Upper lobe of right lung (tissue), 1 donor: ENCODE measurements at places on chromosomes 1 and 21. TPM values are rescaled to one million over a fixed set of nuclear protein-coding genes. Genes with fewer than 3 reads are reported as not detected.

- H3K36me3 ChIP-seq: no peaks in the 10 kb centered on the region
- DNase-seq: no peak
- peaks cover 3% of the 10 kb centered on the region for H3K4me1 ChIP-seq
- no peak overlapping the region for H3K27ac ChIP-seq
- H3K27me3 ChIP-seq: no peaks in the 10 kb centered on the region
Measured at GRCh38 chr1:205656236-205656635, 24.1 kb downstream of the SLC45A3 start.

DNA sequence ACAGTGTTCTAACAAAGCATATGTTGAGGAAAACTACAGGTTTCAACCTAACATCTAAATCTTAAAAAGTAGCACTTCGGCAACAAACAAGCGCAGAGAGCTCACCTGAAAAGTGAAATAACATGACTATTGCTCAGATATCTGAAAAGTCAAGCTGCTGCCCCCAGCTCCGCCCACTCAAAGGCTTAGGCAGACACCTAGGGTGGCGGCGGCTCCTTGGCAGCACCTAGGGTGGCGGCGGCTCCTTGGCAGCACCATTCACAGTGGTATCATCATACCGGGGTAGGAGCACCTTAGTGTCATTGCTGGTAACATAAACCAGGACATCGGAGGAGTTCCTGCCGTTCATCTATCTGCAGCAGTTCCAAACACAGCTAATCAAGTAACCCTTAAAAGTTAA, 4.2 kb upstream of the S100A12 start:
- H3K4me1 ChIP-seq: no peaks in the 10 kb centered on the region
- H3K27ac ChIP-seq: no peak overlapping the region
- DNase-seq: no peak
- no peaks in the 10 kb centered on the region for H3K36me3 ChIP-seq

DNA sequence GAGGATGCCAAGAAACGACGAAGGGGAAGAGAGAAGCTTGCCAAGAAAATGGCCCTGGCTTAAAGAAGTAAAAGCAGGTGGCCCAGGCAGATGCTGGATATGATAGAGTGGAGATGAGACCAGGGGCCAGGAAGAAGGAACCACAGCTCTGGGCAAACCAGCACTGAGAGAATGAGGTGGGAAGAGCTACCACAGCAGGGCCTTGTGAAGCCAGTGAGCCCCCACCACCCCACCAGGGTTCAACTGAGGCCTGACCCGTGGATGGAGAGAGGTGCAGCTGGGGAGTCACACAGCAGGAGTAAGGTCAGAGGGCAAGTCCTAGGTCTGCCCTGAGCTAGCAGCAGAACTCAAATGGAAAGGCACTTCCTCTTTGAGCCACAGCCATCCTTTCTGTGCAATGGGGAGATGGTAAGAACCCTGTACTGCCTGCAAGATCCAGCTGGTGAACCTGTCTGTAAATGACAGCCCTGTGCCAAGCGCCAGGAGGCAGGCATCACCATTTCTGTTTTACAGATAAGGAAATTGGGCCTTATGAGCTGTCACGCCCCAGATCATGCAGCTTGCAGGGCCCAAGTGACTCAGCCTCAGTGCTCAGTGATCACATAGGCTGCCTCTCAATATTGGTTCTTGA, 8.5 kb downstream of the SH3BGRL3 start:
- peaks cover 73% of the 10 kb centered on the region for H3K4me1 ChIP-seq
- DNase-seq: no peak
- H3K36me3 ChIP-seq: no peaks in the 10 kb centered on the region
- no peaks in the 10 kb centered on the region for H3K27me3 ChIP-seq
- H3K4me3 ChIP-seq: no peak overlapping the region

DNA sequence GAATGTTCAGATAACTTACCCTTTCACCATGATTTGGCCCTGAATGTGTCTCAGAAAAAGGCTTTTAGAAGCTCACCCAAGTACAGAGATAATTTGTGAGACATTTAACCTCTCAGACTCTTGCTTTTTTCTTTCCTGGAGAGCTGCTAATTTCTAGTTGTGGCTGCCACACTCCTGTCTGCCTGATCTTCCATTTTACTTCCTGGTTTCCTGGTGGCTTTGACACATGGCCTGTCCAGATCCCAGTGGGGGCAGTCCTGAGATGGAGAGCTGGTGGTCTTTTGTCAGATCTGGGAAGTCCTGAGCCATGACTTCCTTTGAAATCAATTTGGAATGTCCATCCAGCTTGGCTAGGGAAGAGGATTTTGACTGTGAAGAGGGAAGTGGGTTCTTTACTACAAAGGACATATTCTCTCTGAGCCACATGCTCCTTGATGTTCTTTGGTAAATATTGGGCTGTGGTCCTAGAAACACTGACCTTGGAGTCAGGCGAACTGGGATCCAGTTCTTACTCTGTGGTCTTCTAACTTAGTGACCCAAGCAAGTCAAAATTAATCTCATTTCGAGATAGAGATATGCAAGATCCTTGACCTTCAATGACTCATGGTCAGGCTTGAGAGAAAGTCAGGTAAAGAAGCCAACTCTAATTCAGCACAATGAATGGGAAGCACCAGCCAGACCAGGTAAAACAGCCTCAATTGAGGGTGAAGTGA, 78.0 kb upstream of the HSD17B7 start:
- peaks cover 46% of the 10 kb centered on the region for H3K4me1 ChIP-seq
- H3K27me3 ChIP-seq: no peaks in the 10 kb centered on the region
- no peaks in the 10 kb centered on the region for H3K36me3 ChIP-seq
- H3K4me3 ChIP-seq: no peak overlapping the region

- no peak for DNase-seq
- no peaks in the 10 kb centered on the region for H3K27me3 ChIP-seq
- no peak overlapping the region for H3K4me3 ChIP-seq
- no peaks in the 10 kb centered on the region for H3K4me1 ChIP-seq
Measured at GRCh38 chr1:223215026-223215425, 72.0 kb upstream of the TLR5 start.

- H3K4me3 ChIP-seq: no peak overlapping the region
- no peak for DNase-seq
- no peaks in the 10 kb centered on the region for H3K27me3 ChIP-seq
Measured at GRCh38 chr1:180571832-180572636, 13.3 kb downstream of the OVAAL start.

GRCh38 chr1:50968821-50969610, 1.0 kb upstream of the CDKN2C start:
- peaks cover 8% of the 10 kb centered on the region for H3K27me3 ChIP-seq
- no peaks in the 10 kb centered on the region for H3K36me3 ChIP-seq
- H3K4me1 ChIP-seq: no peaks in the 10 kb centered on the region
- peak overlapping the region; percentile 73 for H3K4me3 ChIP-seq

DNA sequence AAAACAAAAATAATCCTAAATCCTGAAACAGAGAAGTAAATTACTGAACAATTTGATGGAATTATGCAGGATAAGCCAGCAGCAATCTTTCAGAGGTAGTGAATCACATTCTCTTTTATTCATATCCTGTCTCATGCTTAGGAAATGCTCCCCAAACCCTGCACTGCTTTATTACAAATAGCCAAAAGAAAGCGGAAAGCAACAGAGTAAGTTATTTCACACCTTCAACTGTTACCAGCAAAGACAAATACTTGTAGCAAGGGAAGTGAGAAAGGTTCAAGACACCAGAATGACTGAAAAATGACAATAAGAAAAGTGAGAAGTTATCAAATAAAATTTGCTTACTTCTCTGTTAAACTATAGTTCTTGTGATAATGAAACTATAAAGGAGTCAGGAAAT, 6.2 kb downstream of the ZRANB2 start:
- no peak overlapping the region for H3K4me3 ChIP-seq
- peaks cover 88% of the 10 kb centered on the region for H3K36me3 ChIP-seq
- H3K27me3 ChIP-seq: no peaks in the 10 kb centered on the region
- H3K27ac ChIP-seq: no peak overlapping the region

DNA sequence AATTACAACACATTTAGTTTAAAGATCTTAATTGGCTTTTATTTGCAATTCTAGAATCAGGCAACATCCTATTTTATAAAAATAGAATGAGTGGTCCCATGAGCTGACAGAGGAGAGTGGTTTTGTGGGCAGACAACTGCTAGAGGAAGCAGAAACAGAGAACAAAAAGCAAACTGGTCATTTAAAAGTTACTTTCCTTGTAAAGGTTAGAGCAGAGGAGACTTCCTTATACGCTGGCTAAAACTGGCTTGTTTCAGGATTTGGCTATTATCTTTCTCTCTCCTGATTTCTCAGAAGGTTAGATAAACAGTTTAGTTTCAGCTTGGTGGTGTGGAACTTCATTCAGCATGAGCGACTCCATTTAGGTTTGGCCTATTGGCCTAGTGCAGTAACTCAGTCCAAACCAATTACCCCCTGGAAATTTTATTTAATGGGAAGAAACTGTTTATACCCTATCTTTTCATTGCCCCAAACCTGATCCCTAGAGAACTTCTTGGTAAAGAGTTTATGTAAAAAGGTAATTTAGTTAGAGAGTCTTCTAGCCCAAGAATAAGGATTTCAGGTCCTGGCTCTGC, 32.2 kb upstream of the IL20 start:
- no peak for DNase-seq
- H3K27ac ChIP-seq: no peak overlapping the region
- no peaks in the 10 kb centered on the region for H3K36me3 ChIP-seq
- H3K27me3 ChIP-seq: no peaks in the 10 kb centered on the region
- peaks cover 6% of the 10 kb centered on the region for H3K4me1 ChIP-seq

Gene PGLYRP3
- total RNA-seq: not detected

Gene PFKFB2
- total RNA-seq: 49.9 TPM

Gene FUBP1
- 88.8 TPM for total RNA-seq

Gene AMY1A
- total RNA-seq: 1.6 TPM
